ENCODE measurements at places on chromosomes 5 and 9. TPM values are rescaled to one million over a fixed set of nuclear protein-coding genes. Genes with fewer than 3 reads are reported as not detected.

The MYMK gene
- not detected for total RNA-seq

The BRD8 gene
- total RNA-seq: 94.8 TPM

The ANGPTL2 gene
- total RNA-seq: not detected

The FBP2 gene
- not detected for total RNA-seq

The LCNL1 gene
- not detected for total RNA-seq

The FOXD4L4 gene
- not detected for total RNA-seq

The DMRT3 gene
- not detected for total RNA-seq

The VLDLR gene
- 7.7 TPM for total RNA-seq

The NUTM2F gene
- not detected for total RNA-seq

The DMRT2 gene
- total RNA-seq: not detected

The FOXD4L3 gene
- not detected for total RNA-seq

The MLANA gene
- total RNA-seq: not detected

The CCDC112 gene
- total RNA-seq: 2.1 TPM

The DMRT1 gene
- not detected for total RNA-seq

The GARIN3 gene
- total RNA-seq: 3.6 TPM

The COL5A1 gene
- total RNA-seq: not detected

The HAND1 gene
- not detected for total RNA-seq

The TRIM36 gene
- not detected for total RNA-seq

The VCAN gene
- total RNA-seq: not detected

The LRRC14B gene
- not detected for total RNA-seq

The NR5A1 gene
- not detected for total RNA-seq

The CTSV gene
- total RNA-seq: 1.2 TPM

The CCL21 gene
- total RNA-seq: not detected

The FGD3 gene
- 58.8 TPM for total RNA-seq

The CDH9 gene
- total RNA-seq: not detected

The ADAMTS12 gene
- total RNA-seq: not detected

The WNT8A gene
- total RNA-seq: not detected

The SLC6A18 gene
- total RNA-seq: not detected

The RAD50 gene
- total RNA-seq: 39.1 TPM

The PCDHA5 gene
- total RNA-seq: not detected

The OTP gene
- not detected for total RNA-seq

The MZB1 gene
- total RNA-seq: 2.0 TPM

The SLC25A48 gene
- not detected for total RNA-seq

The TTC16 gene
- total RNA-seq: 0.79 TPM

The C9orf153 gene
- total RNA-seq: 0.31 TPM

The DEPDC1B gene
- 35.8 TPM for total RNA-seq

The IFNA13 gene
- total RNA-seq: not detected

The SPATA31A3 gene
- not detected for total RNA-seq
